Mammary epithelial cell (primary cell): ENCODE measurements at places on chromosomes 7 and 10. TPM values are rescaled to one million over a fixed set of nuclear protein-coding genes. Genes with fewer than 3 reads are reported as not detected.

CUTC gene
- total RNA-seq = 12.2 and 14.7 TPM in 2 replicates

SFRP5 gene
- not detected for total RNA-seq

GRCh38 chr10:44161184-44161583 lies 223.7 kb downstream of the CXCL12 start:
- no peak for DNase-seq

CALHM1 gene
- total RNA-seq = not detected

KIN gene
- 4.7 TPM for total RNA-seq

DNA sequence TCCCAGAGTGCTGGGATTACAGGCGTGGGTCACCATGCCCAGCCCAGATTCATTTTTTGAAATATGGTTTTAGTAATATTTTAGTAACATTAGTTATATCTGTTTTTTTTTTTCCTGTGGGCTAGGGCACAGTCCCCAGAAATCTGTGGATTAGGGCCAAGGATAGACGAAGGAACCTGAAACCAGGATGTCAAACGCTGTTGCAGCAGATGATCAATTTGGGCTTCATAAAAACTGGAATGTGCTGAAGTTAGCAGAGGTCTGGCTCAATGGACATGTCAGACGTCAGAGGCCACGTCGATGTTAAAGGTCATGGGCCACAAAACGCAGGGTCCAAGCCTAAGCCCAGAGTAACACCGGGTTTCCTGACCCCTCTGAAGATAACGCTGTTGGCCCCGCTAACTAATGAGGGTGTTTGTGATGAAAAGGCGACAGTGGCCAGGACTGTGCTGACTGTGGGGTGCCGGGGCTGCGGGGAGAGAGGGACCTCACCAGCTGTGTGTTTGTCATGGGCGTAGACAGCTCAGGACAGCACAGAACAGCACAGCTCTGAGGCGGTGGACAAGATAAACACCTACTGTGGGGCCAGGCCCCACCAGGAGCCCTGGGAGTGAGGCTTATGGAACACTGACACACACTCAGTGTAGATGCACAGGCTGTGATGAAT lies 23.8 kb upstream of the GTPBP4 start:
- no peak for DNase-seq

PSMA2 gene
- 82.5 and 97.0 TPM in 2 replicates for total RNA-seq

DNA sequence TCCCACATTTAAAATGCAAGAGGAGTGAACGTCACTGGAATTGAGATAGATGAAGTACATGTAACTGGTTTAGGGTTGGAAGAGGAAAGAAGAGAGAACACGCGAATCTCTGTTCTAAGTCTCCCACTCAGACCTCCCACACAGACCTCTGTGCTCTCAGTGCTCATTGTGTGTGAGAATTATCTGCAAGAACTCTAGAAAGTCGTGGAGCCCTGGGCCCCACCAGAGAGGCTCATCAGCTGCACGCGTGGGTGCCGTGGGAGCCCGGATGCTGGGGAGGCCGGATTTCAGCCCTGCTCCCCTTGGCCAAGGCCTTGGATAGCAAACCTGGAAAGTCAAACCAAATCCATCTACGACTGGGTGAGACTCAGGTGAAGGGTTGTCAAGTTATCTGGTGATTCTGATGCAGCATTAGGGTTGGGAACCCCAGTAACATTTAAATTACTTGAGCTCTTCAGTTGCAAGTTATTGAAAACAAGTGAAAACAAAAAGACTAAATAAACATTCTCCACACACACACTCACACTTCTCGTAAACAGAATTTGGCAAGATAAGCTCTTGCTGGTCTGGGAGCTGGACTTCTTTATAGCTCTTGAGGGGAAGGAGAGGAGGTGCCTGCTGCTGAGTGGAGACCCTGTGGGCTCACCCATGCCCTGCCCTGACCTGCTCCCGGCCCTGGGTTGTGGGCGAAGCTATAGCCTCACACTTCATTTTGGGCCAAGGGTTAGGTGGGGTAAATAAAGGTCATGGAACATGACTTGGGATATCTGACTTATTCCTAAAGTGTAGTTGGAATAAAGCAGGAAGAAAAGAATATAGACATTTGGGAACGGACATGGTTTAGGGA lies 250.3 kb downstream of the ADARB2 start:
- DNase-seq = no peak

DNA sequence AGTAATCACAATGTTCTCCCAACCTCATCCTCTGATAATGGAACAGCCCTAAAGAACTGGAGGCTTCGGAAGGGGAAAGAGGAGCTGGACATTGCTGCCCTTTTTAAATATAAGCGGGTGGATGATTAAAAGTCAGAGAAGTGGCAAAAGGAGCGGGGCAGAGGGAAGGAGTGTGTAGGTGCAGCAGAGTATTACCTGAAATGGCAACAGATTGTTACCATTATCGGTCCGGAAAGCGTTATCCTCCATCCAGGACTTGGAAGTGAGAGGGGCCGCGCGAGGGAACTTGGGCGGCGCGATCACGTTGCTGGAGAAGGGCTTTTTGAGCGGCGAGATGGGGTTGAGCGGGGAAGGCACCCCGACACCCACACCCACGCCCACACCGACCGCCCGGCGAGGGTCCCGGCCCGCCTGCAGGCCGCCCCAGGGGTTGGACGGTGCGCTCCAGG lies 51.7 kb downstream of the CPEB3 start:
- DNase-seq = no peak

DNA sequence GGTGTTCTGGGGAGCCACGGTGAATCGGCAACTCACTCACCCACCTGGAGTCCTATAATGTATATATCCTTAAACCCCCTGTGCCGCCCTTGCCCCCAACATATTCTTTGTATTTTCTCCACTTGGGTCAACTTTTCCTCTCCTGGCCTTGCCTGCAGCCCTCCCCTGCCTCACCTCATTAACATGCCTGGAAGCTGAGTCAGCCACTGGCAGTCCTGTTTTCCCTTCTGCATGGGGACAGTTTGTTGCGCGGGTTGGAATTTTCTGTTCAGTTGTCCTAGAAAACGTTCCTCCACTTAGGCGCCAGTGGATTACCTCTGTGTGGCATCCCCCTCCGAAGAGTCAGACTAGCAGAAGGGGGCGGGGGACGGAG lies 97.4 kb downstream of the C10orf105 start:
- peak; percentile 17 for DNase-seq

GRCh38 chr10:126470991-126471390 lies 82.7 kb upstream of the ADAM12 start:
- no peak for DNase-seq

DNA sequence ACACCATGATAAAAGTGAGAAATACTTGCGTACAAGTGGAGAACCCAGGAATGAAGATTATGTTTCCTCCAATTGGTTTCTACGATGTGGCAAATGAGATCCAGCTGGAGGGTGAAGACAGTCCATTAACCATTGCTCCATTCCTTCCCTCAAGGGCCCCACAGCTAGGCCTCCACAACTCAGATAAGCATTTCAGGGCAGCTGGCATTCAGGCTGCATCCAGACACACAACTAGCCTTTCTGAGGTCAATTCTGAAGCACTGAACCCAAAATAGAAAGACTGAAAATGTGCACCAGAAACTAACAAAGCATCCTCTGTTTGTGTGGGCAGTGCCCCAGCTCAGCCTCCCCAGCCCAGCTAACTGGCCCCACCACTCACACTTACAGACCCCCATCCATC lies 94.8 kb downstream of the GSAP start:
- DNase-seq = no peak

DNA sequence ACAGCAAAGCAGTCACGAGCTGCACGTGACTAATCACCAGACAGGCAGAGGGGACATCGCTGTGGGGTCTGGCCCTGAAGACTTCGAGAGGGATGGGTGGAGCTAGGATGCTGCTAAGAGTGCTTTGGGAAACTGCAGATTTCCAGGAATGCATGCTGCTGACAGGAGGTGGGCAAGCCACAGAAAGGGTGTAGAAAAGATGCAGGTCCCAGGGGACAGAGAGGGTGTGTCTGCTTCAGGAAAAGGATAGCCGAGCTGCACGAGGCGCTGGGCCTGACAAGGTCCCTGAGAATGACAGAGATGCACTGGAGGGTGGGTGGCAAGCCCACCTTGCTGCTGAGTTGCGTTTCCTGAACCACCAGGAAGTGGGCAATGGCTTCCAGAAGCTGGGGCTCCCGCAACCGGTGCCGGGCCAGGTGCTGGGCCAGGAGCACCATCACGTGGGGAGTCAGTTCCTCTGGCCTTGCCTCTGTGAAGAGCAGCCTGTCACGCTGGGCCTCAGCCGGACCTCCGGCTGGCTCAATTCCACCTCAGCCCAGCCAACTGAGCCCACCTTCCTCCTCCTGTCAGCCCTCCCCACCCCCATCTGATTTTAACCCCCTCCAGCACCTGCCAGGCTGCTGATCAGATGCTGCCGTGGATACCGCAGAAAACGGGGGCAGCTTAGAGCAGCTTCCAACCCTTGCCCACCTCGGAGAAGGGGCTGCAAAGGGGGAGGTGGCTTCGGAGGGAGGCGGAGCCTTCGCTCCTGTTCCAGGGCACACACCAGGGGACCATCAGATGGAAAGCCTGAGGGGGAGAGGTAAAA lies 2.2 kb downstream of the FASTK start:
- no peak for DNase-seq

GRCh38 chr10:10959666-10960065 lies 58.0 kb upstream of the CELF2 start:
- DNase-seq = no peak

- no peak for DNase-seq
These were observed 189.8 kb upstream of the SH2B2 start for GRCh38 chr7:102096706-102097427.

SEMA3E gene
- 10.3 TPM for total RNA-seq

ZP3 gene
- total RNA-seq = 10.2 TPM

DNA sequence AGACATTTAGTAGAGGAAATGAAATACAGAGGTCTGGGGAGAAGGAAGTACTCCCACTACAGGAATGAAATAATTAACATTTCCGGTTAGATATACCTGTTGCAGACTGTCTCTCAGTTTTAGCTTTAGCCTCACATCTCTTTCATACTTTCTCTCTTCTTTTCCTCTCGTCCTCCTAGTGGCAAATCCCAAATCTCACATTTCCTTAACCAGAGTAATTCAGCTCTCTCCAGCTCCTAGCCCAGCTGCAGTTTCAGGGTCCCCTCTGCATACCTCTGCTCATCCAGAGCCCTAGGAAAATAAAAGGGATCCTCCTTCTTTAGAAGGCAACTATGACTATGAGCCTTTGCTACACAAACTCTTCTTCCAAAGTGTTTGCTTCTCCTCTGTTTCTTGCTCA lies 643.2 kb downstream of the PHTF2 start:
- DNase-seq = no peak

- no peak for DNase-seq
These were observed 139.4 kb downstream of the TACC2 start for GRCh38 chr10:122128357-122128756.

- DNase-seq = no peak
These were observed 331.7 kb upstream of the ZMIZ1 start for GRCh38 chr10:78736926-78737630.

DNA sequence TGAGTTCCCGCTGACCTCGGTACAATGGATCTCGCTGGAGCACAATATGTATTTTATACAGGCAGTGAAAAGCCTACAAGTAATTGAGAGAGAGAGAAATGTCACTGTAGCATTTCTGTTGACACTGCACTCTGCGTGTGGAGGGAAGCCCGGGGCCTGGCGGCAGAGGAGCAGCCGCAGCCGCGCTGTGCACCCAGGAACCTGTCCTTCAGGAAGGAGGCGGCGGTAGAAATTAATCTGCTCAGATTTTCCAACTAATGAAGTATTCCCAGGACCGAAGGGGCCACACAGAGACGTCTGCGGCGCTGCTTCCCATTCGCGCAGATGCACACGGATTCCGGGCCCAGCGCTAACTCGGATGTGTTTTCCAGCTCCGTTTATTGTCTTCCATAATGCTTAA lies 170.1 kb downstream of the EBF3 start:
- no peak for DNase-seq

NUB1 gene
- 29.5 TPM for total RNA-seq

DNA sequence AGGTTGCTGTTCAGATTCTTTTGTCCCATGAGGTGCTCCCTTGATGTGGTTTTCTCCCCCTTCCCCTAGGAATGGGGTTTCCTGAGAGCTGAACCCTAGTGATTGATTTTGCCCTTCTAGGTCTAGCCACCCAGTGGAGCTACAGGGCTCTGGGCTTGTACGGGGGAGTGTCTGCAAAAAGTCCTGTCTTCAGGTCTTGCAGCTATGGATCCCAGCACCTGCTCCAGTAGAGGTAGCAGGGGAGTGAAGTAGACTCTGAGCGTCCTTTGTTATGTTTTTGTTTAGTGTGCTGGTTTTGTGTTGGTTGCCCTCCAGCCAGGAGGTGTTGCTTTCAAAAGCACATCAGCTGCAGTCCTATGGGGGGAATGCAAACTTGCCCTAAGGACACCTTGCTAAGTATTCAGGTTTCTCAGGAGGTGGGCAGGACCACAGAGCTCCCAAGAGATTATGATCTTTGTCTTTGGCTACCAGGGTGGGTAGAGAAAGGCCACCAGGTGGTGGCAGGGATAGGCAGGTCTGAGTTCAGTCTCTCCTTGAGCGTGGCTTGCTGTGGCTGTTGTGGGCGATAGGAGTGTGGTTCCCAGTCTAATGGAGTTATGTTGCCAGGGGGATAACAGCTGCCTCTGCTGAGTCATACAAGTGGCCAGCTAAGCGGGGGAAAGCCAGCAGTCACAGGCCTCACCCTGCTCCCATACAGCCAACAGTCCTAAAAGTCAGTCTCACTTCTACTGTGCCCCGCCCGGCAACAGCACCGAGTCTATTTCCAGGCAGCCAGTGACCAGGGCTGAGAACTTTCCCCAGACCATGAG lies 92.4 kb upstream of the JCAD start:
- peak; percentile 94 for DNase-seq

- DNase-seq = no peak
These were observed 25.6 kb downstream of the SH2B2 start for GRCh38 chr7:102312317-102312716.

TCAF1 gene
- 29.2 and 37.5 TPM in 2 replicates for total RNA-seq

GRCh38 chr10:123568751-123569150 lies 97.4 kb upstream of the GPR26 start:
- DNase-seq = no peak

C10orf53 gene
- not detected for total RNA-seq

DNA sequence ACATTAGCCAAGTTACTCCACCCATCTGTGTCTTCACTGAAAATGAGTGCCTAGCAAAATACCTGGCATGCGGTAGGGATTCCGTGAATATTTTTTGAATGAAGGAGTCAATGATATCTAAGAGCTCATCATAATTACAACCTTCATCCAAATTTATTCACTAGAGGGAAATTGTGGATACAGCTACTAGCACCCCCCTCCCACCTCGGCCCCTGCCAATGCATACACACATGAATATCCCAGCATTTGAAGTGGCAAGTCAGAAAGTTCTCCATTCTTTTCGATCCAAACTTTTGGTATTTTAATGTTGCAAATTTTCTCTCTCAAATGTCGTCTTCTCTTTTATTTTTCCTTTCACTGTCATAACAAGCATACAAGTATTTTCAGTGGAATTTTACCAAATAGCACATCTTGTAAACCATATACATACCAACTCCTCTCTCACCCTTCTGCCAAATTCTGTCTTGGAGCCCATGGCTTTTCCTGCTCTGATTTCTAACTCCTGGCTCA lies 164.3 kb downstream of the GRID1 start:
- DNase-seq = no peak

DNA sequence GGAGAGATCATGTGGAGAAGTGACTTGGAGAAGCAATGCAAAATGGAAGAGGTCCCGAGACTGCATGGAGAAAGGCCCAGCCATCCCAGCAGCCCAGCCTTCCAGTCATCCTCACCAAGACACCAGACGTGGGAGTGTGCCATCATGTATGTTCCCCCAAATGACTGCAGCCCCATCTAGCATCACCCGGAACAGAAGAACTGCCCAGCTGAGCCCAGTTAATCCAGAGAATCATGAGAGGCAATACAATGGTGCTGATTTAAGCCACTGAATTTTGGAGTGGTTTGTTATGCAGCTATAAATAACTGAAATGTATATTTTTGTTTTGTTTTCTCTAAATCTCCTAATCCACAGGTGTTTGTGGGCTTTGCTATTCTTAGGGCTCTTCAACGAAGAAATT lies 22.5 kb upstream of the VCL start:
- no peak for DNase-seq
